Endothelial cell of umbilical vein (primary cell): ENCODE measurements at places on chromosomes 4 and X. TPM values are rescaled to one million over a fixed set of nuclear protein-coding genes. Genes with fewer than 3 reads are reported as not detected.

DNA sequence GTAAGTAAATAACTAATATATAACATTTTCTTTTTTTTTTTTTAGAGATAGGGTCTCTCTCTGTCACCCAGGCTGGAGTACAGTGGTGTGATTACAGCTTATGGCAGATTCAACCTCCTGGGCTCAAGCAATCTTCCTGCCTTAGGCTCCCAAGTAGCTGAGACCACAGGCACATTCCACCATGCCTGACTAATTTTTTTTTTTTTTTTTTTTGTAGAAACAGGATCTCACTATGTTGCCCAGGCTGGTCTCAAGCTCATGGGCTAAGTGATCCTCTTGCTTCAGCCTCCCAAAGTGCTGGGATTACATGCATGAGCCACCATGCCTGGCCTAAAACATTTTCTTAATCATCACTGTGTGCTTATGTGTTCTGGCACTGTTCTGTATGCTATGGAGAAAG, 32.8 kb downstream of the MGARP start:
- H3K4me3 ChIP-seq: no peak overlapping the region
- H3K27me3 ChIP-seq: no peaks in the 10 kb centered on the region
- no peaks in the 10 kb centered on the region for H3K36me3 ChIP-seq
- peaks cover 6% of the 10 kb centered on the region for H3K4me1 ChIP-seq
- DNase-seq: no peak

DNA sequence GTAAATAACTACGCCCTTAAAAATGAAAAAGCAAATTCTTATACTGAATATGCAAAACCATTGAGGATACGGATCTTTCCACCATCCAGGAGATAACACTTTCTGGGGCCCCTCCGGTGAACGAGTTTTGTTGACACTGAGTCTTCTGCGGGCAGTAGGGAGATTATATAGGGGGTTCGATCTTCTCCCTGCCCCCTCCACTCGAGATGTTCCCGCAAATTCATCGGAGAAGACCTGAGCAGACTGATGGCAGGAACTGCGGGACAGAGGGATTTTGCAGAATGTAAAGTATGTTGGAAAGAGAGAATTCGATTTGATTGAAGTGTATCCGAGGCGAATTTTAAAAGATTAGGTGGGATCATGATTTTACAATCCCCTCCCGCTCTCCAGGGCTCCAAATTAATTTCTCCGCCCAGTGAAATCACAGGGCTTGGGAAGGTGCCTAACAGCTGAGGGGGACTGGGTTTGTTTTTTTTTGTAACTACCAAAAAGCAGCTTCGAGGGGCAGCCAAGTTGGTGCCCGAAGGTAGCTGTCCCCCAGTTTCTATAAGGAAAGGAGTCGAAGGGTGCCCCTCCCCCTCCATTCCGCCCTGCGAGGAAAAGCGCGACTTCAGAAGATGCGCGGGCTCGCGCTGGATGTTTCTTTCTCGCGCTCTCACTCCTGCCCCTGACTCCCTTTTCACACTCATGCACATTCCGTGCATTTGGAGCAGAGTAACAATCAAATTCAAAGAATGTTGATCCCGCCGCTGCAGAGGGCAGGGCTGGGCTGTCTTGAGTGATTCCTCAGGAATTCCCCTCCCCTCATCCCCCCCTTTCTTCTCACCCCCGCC, 1.2 kb downstream of the TMEM255A start:
- H3K27me3 ChIP-seq: peaks cover 48% of the 10 kb centered on the region
- no peak overlapping the region for H3K27ac ChIP-seq

GRCh38 chrX:40142417-40142816, 44.7 kb upstream of the BCOR start:
- H3K36me3 ChIP-seq: no peaks in the 10 kb centered on the region
- H3K27ac ChIP-seq: no peak overlapping the region
- DNase-seq: no peak
- peaks cover 7% of the 10 kb centered on the region for H3K4me1 ChIP-seq

DNA sequence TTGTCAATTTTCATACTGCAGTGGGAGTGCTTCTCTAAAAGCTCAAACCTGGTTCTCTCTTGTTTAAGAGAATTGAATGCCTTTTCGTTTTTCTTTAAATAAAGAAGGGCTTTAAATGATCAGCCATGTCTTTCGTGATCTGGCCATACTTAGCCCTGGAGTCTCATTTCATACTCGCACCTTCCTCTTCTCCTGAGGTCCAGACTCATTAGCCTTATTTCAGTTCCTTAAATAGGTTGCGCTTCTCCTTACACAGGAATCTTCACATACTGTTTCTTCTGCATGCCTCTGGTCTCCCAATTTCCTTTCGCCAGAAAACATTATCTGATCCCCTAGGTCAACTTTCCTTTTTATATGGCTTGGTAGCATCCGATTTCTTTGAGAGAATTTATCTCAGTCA, 565.6 kb upstream of the TENM3 start:
- no peaks in the 10 kb centered on the region for H3K36me3 ChIP-seq
- no peak overlapping the region for H3K27ac ChIP-seq
- H3K4me1 ChIP-seq: no peaks in the 10 kb centered on the region

GRCh38 chr4:81599742-81600380, 128.2 kb upstream of the RASGEF1B start:
- no peaks in the 10 kb centered on the region for H3K4me1 ChIP-seq
- H3K27me3 ChIP-seq: no peaks in the 10 kb centered on the region
- DNase-seq: no peak
- H3K27ac ChIP-seq: no peak overlapping the region
- H3K4me3 ChIP-seq: no peak overlapping the region

TMEM192 gene
- total RNA-seq: 13.0 and 14.5 TPM in 2 replicates

TTC29 gene
- total RNA-seq: not detected in 2 replicates

GYPA gene
- not detected in 2 replicates for total RNA-seq
